Aorta (tissue), 5 donors: ENCODE measurements at places on chromosomes 16 and 17. TPM values are rescaled to one million over a fixed set of nuclear protein-coding genes. Genes with fewer than 3 reads are reported as not detected.

The DHRS7C gene
- not detected for total RNA-seq

The CORO7 gene
- total RNA-seq = 60.1 TPM

The RPH3AL gene
- 12.5 TPM for total RNA-seq

The MT3 gene
- not detected for total RNA-seq

The GDPD3 gene
- total RNA-seq = 18.1 TPM

The PYDC1 gene
- not detected for total RNA-seq

The MLKL gene
- total RNA-seq = 31.3 TPM

The CCL15 gene
- total RNA-seq = not detected

The CHD9NB gene
- total RNA-seq = 0.88 TPM

The PPP1R27 gene
- total RNA-seq = not detected

The PRSS33 gene
- not detected for total RNA-seq

The HS3ST3A1 gene
- total RNA-seq = 0.36 TPM

The P3H4 gene
- 19.6 TPM for total RNA-seq

The EXOC3L1 gene
- total RNA-seq = 1.3 TPM

The KRT20 gene
- not detected for total RNA-seq

The HOXB9 gene
- 0.33 TPM for total RNA-seq

The SLC2A4 gene
- 3.9 TPM for total RNA-seq

The FBXL19 gene
- total RNA-seq = 22.7 TPM

The FTSJ3 gene
- 38.1 TPM for total RNA-seq

The PDILT gene
- total RNA-seq = not detected

The KRT24 gene
- total RNA-seq = not detected

The CACNG3 gene
- total RNA-seq = not detected

The NUDT16L1 gene
- 11.1 TPM for total RNA-seq

The MRPL38 gene
- total RNA-seq = 65.4 TPM

The HSF4 gene
- 101 TPM for total RNA-seq

The ESRP2 gene
- total RNA-seq = 0.36 TPM

The PIK3R6 gene
- total RNA-seq = 1.3 TPM

The CHST6 gene
- total RNA-seq = 2.4 TPM

The NTN3 gene
- total RNA-seq = not detected

The CBX2 gene
- 4.5 TPM for total RNA-seq

The KRTAP2-2 gene
- total RNA-seq = not detected

The GDE1 gene
- 39.0 TPM for total RNA-seq

The WBP2 gene
- total RNA-seq = 104 TPM

The MRPS34 gene
- total RNA-seq = 36.5 TPM

The DHX58 gene
- total RNA-seq = 11.6 TPM

The MT1F gene
- total RNA-seq = 19.1 TPM

The PPY gene
- not detected for total RNA-seq

The VAMP2 gene
- 80.8 TPM for total RNA-seq

The EPN3 gene
- not detected for total RNA-seq

The CCL7 gene
- total RNA-seq = not detected

The BRIP1 gene
- 1.4 TPM for total RNA-seq

The CAVIN1 gene
- 643 TPM for total RNA-seq

The HBA2 gene
- total RNA-seq = 1,265 TPM

The CCL16 gene
- 1.1 TPM for total RNA-seq

The GDPD1 gene
- 3.8 TPM for total RNA-seq

The CNTNAP1 gene
- 25.8 TPM for total RNA-seq

The KRTAP4-4 gene
- total RNA-seq = not detected

The NPIPB6 gene
- total RNA-seq = 3.3 TPM

The MEFV gene
- 2.9 TPM for total RNA-seq

The CD300LG gene
- total RNA-seq = 3.9 TPM

The PTX4 gene
- 0.33 TPM for total RNA-seq

The PGS1 gene
- total RNA-seq = 67.0 TPM

The KRT28 gene
- total RNA-seq = not detected

The KRTAP9-4 gene
- not detected for total RNA-seq

The RDM1 gene
- not detected for total RNA-seq

The DNAH9 gene
- not detected for total RNA-seq
